ENCODE measurements at places on chromosomes 13 and 19.

DNA sequence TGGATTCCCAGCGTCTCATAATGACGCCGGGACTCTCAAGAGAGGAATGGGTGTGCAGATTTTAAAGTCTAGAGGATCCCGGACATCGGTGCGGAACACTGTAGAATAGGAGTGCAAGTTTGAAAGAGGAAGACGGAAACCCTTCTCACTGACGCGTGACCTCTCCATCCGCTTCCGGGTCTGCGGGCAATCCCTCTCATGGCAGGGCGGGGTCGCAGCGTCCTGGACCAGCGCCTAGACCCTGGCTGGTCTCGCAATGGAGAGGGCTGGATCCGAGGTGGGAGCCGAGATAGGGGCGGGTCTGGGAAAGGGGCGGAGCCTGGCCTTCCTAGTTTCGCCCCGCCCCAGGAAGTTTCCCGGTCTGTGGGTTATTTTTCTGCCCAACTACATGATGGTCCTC, 4.6 kb upstream of the ZNF845 start:
- no peak for DNase-seq

- no peak for DNase-seq
Measured at GRCh38 chr13:33452873-33453517, 167.4 kb upstream of the STARD13 start.

- DNase-seq: no peak
Measured at GRCh38 chr19:18496167-18496979, 25.5 kb downstream of the ELL start.

GRCh38 chr19:55312621-55313512, 12.3 kb downstream of the TMEM150B start:
- DNase-seq: no peak

DNA sequence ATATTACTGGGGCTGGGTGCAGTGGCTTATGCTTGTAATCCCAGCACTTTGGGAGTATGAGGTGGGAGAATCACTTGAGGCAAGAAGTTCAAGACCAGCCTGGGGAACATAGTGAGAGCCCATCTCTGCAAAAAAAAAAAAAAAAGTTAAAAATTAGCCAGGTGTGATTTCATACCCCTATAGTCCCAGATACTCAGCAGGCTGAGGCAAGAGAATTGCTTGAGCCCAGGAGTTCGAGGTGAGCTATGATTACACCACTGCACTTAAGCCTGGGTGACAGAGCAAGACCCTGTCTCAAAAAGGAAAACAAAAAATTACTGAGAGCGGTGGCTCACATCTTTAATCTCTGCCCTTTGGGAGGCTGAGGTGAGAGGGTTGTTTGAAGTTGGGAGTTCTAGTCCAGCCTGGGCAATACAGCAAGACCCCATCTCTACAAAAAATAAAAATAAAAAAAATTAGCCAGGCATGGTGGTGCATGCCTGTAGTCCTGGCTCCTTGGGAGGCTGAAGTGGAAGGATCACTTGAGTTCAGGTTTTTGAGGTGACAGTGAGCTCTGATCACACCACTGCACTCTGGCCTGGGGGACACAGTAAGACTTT, 87.5 kb downstream of the ZMYM2 start:
- DNase-seq: no peak

DNA sequence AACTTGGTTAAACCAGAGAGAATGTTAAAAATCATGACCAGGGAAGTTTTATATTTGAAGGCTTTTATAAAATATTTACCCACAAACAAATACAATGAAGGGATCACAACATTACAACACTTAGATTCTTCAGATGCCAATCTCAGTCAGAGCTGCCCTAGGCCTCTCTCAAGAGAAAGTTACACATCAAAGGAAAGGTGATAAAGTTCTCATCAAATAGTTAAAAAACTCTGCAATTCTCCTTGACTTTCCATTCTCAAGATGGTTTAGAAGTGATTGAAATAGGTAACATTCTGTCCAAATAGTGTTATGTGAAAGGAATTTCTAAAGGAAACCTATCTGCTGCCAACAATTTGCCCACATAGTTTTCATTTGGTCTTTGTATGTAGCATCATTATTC, 1115.2 kb upstream of the MIR17HG start:
- no peak for DNase-seq

- DNase-seq: no peak
Measured at GRCh38 chr13:100458673-100459072, 129.9 kb downstream of the GGACT start.

- DNase-seq: no peak
Measured at GRCh38 chr13:82011355-82011754, 1670.4 kb upstream of the SPRY2 start.

GRCh38 chr19:54233941-54234340, 8.6 kb downstream of the LILRA6 start:
- DNase-seq: no peak

- DNase-seq: no peak
Measured at GRCh38 chr13:82654861-82655855, 1227.1 kb downstream of the SLITRK1 start.

GRCh38 chr19:55101261-55101660, 16.2 kb downstream of the PPP1R12C start:
- DNase-seq: no peak

GRCh38 chr13:76799696-76800095, 86.5 kb downstream of the KCTD12 start:
- no peak for DNase-seq

DNA sequence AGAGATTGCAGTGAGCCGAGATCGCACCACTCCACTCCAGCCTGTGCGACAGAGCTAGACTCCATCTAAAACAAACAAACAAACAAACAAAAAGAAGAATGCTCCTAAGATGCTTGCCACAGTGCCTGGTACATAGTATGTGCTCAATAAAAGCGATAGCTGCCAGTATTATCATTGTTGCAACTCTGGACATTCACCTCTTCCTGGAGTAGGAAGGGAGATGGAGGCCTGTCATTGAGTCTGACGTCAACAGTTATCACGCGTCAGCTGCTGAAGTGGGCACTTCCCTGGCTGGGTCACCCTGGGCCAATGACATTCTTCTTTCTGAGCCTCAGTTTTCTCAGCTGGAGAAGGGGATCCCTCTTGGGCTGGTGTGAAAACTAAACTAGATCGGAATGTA, 4.2 kb upstream of the PLAUR start:
- no peak for DNase-seq

DNA sequence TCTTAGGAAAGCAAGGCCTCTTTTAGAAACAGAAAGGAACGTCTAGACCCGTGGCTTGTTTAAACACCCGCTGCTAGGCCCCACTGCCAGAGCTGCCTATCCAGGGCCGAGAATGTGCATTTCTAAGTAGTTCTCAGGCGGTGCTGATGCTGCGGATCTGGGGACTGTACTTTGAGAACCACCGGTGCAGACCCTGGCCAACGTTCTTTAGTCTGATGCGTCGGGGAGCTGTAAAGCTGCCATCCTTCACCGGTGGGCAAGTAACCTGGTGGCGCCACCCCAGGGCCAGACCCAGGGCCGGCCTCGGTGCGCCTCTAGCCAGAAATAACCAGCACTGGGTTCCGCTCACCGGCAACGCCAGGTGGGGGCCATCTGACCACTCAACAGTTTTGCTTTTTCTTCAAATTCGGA, 47.1 kb downstream of the TGDS start:
- peak; percentile 79 for DNase-seq

DNA sequence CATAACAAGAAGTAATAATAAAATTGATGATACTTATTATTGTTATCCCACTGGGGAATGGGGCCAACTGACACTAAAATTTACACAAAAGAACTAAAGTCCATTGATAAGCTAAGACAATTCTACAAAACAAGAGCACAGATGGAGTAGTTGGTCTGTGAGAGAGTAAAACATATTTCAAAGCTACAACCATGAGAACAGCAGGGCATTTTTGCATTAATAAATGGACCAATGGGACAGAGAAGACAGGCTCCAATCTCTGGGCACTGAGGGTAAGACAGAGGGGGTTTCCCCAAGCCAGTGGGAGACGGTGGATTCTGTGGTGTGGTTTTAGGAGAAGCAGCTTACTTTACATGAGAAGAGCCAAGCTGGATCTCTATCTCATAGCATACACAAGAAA, 14.4 kb downstream of the KANK2 start:
- no peak for DNase-seq

DNA sequence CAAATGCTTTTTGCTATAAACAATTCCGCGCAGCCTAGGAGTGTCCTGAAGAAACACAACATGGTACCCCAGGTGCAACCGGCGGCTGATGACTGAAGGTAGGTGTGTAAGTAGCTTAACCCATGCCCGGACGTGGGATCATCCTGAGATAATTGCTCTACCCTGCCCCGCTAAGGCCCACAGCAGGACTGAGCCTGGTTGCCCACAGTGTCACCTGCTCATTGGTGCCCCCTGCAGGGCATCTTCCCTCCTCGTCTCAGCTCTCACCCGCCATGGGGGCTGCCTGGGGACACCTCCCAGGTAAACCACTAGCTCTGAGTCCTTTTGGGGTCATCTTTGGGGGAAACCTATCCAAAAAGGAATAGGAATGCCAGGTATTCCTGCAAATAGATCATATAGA, 22.3 kb downstream of the TMEM161A start:
- peak; percentile 6 for DNase-seq

GRCh38 chr19:14072535-14073260, at the start of gene MISP3:
Gene MISP3 (plus strand): TSS chr19:14072786. CDS start chr19:14073310, 524 bp downstream.
- peak; percentile 45 for DNase-seq

DNA sequence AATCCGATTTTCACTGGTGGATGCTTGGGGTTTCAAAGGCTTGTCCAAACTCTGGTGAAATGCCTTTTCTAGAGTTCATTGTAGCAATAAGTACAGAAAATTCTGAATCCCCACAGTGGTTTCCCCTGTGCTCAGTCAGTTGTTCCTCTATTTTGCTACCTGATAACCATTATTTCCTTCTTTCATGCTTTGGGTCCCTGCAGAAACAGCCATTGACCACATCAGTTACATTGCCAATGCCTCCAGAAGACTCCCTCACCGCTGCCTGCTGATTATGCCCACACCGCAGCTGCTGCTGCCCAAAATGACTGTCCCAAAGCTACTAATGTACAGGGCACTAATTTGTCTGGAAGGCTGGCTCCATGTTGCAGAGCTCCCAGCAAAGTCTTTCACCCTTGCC, 517.3 kb downstream of the KLF12 start:
- no peak for DNase-seq

DNA sequence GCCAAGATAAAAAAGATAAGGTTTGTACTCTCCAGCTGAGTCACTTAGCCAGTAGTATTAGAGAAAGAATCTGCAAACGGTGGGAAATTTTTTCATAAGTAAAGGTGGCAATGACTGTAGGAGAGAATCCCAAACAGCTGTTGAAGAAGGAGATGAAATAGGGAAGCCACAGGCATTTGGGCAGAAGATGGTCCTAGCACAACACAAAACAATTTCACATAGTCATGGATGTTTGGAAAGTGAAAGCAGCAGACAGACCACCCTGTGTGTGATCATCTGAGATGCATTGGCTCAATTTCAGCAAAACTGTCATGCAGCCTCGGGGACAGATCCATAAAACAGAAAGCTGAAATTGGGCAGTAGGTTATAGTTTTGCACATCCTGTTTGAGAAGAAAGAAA, 2832.4 kb downstream of the PCDH9 start:
- DNase-seq: no peak

- DNase-seq: peak; percentile 93
Measured at GRCh38 chr19:38252941-38253691, 3.1 kb downstream of the PPP1R14A start.

DNA sequence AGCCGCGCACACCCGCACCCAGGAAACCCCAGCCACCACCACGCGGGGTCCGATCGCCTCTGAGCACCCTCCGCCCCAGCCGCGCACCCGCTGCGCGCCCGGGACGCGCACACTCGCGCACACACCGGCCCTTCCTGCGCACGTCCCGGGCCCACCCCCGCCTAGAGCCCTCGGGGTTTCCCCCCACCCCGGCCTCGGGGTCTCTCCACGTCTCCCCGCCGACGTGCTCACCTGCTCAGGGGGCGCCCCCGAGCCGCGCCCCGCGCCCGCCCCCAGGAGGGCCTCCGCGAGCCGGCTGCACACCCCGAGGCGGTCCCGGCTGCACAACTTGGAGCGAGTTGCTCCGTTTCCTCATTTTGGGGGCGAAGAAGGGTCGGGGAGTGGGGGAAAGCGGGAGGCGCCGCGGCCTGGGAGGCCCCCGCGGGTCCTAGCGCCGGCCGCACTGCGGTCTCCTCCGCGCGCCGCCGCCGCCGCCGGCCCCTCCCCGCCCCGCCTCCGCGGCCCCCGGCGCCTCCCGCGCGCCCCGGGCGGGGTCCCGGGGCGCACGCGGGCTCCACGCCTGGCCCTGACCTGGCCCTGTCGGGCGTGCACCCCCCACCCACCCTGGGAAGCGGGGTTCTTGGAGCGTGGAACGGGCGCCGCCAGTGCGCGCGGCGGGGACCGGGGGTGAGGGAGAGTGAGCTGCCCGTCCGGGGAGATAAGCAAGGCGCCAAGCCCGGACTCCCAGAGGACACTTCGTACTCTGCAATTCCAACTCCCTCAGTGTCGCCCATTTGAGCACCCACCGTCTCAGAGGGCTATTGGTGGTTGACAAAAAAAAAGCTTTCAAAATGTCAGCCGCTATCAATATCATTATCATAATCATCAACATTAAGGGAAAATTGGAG, at the start of gene MATK:
Gene MATK, minus strand, starts transcription at position 444 of the 887 bp plus-strand sequence. CDS start 1,246 bp downstream, outside the sequence.
- no peak for DNase-seq

GRCh38 chr13:45925151-45925550, 73.6 kb upstream of the SIAH3 start:
- no peak for DNase-seq

DNA sequence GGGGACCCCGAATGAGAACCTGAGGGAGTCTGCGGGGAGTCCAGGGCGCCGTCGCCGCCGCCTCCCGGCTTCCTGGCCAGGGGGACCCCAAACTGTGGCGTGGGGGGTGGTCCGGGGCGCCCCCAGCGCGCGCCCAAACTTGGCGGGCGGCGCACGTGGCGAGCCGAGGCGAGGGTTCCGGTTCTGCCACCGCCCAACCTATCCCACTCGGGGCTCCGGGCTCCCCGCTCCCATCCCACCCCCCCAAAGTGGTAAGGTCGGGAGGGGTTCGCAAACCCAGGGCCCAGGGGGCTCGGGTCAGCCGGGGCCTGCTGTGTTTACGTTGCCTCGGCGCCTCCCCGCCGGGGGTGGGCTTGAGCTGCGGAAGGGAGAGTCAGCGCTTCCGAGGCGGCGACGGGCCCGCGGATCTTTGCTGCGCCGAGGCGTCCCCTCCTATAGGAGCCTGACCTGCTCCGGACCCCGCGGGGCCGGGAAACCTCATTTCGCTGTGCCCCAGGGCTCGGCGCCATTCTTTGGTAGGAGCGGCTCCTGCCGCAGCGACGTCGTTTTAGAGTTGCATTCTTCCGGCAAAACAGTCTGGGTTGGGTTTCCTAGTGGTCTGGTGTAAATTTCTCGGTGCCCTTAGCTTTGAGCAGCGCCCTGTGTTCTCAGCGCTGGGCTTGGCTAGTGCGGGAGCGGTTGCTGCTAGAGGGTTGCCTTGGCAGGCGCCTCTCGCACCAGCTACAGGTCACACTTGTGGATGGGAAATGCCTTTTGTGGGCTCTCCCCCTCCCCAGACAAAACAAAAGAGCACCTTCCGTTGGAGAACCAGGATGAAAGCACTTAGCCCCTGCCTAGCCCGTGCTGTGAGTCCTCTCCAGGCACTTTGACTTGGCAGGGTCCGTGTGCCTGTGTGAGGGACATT, 1.2 kb downstream of the DAZAP1 start:
- DNase-seq: no peak
